ENCODE measurements at places on chromosomes 2 and 18. TPM values are rescaled to one million over a fixed set of nuclear protein-coding genes. Genes with fewer than 3 reads are reported as not detected.

CD302 gene
- 61.0 TPM for total RNA-seq

DDX1 gene
- 72.6 TPM for total RNA-seq

GRHL1 gene
- 86.3 TPM for total RNA-seq

NAPG gene
- total RNA-seq = 24.6 TPM

SERPINB8 gene
- total RNA-seq = 16.0 TPM

GRCh38 chr2:219798430-219798829, 171.0 kb downstream of the SLC4A3 start:
- H3K4me3 ChIP-seq = no peak overlapping the region
- H3K27ac ChIP-seq = no peak overlapping the region
- no peaks in the 10 kb centered on the region for H3K36me3 ChIP-seq
- no peaks in the 10 kb centered on the region for H3K4me1 ChIP-seq
- no peaks in the 10 kb centered on the region for H3K27me3 ChIP-seq

DNA sequence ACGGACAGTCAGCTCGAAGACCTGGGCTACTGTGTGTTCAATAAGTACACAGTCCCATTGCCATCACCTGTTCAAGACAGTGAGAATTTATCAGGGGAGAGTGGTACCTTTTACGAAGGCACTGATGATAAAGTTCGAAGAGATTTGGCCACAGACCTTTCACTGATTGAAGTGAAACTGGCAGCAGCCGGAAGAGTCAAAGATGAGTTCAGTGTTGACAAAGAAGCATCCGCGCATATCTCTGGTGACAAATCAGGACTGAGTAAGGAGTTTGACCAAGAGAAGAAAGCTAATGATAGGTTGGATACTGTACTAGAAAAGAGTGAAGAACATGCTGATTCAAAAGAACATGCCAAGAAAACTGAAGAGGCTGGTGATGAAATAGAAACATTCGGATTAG, 76.9 kb upstream of the UNC80 start:
- no peak overlapping the region for H3K4me3 ChIP-seq
- H3K36me3 ChIP-seq = no peaks in the 10 kb centered on the region
- no peak for DNase-seq
- no peaks in the 10 kb centered on the region for H3K27me3 ChIP-seq
- no peak overlapping the region for H3K27ac ChIP-seq

- no peaks in the 10 kb centered on the region for H3K36me3 ChIP-seq
- H3K4me3 ChIP-seq = peak overlapping the region; percentile 62
- H3K27me3 ChIP-seq = no peaks in the 10 kb centered on the region
- peak overlapping the region; percentile 40 for H3K27ac ChIP-seq
- no peak for DNase-seq
- H3K4me1 ChIP-seq = no peaks in the 10 kb centered on the region
Measured at GRCh38 chr2:3348767-3349166, 28.9 kb downstream of the EIPR1 start.

- peak; percentile 46 for DNase-seq
- H3K4me1 ChIP-seq = no peaks in the 10 kb centered on the region
- H3K36me3 ChIP-seq = no peaks in the 10 kb centered on the region
- no peak overlapping the region for H3K4me3 ChIP-seq
Measured at GRCh38 chr18:79545736-79546171, 133.8 kb upstream of the CTDP1 start.

- H3K27me3 ChIP-seq = no peaks in the 10 kb centered on the region
- no peak for DNase-seq
- no peaks in the 10 kb centered on the region for H3K4me1 ChIP-seq
- no peak overlapping the region for H3K27ac ChIP-seq
- no peaks in the 10 kb centered on the region for H3K36me3 ChIP-seq
Measured at GRCh38 chr2:29802986-29803385, 118.4 kb downstream of the ALK start.

DNA sequence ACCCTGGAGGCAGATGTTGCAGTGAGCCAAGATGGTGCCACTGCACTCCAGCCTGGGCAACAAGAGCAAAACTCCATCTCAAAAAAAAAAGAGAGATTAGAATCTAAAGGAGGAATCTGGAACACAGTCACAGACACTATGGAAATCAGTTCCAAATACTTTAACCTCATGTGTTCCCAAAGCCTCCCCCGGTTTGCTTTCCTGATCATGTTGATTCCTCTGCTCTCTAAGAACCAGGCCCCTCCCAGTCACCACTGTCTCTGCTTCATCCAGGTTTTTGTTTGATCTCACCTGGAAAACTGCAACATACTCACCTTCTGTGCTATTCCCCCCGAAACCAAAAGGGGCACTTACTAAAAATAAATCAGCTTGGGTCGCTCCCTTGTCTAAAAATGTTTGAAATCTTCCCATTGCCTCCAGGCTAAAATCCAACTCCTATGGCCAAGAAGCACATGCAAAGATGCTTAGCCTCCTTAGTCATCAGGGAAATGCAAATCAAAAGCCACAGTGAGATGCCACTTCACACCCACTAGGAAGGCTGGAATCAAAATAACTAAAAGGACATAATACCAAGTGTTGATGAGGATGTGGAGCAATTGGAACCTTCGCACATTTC, 6.2 kb upstream of the NEU2 start:
- no peak overlapping the region for H3K4me3 ChIP-seq
- no peak overlapping the region for H3K27ac ChIP-seq
- no peaks in the 10 kb centered on the region for H3K36me3 ChIP-seq
- DNase-seq = no peak

- peak overlapping the region; percentile 60 for H3K4me3 ChIP-seq
- no peaks in the 10 kb centered on the region for H3K36me3 ChIP-seq
- H3K4me1 ChIP-seq = no peaks in the 10 kb centered on the region
- no peak for DNase-seq
- no peaks in the 10 kb centered on the region for H3K27me3 ChIP-seq
- H3K27ac ChIP-seq = peak overlapping the region; percentile 86
Measured at GRCh38 chr2:214807653-214808052, 1.8 kb downstream of the BARD1 start.

DNA sequence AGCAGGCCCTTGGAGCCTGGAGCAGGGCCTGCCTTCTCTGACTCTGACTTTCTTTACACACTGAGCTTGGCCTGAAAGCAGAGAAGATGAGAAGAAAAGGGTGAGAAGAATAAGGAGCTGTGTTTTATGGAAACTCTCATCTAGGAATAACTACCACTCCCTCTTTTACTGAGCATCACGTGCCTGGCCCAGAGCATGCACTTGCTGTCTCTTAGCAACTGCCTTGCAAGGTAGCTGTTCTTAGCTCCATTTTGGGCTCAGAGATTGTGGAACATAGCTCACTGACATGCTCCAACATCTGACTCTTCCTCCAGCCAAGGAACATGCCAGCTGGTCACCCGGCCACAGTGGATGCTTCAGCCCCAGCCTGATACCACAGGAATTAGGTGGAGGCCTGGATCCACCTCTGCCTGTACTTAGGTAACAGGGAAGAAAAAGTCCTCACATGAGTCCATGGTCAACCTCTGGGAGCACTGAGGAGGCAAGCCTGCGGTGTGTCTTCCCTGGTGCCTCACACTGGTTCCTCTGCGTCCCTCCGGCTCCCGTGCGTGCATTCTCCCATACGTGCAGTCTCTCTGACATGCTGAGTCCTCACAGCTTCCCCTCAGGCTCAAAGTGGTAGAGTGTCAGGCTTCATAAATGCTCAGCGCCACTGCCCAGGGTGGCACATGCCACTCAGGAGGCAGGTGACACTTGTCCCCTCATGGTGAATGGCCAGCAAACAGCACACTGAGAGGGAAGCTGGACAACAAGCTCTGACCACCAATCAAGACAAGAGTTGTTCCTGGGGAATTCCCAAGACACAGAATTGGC, 35.7 kb downstream of the AMER3 start:
- DNase-seq = no peak
- H3K4me3 ChIP-seq = no peak overlapping the region
- H3K4me1 ChIP-seq = no peaks in the 10 kb centered on the region
- H3K27me3 ChIP-seq = no peaks in the 10 kb centered on the region

DNA sequence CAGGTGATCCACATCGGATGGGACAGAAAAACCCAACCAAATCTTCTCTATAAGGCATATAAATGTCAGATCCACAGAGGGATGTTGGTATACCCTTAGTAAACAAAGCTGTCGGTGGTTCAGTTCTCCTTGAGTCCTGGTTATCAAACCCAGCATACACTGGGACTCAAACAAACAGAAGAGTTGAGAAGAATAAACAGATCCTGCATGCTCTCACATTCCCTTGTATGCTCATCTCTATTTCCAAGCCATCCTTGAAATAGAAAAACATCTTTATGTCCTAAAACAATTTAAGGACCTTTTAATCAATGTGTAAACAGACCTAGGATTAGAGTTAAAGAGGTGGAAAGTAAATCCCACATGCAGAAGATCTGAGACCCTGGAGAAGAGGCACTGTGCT, 19.8 kb upstream of the HK2 start:
- no peaks in the 10 kb centered on the region for H3K36me3 ChIP-seq
- H3K4me1 ChIP-seq = no peaks in the 10 kb centered on the region
- no peak for DNase-seq

- H3K4me3 ChIP-seq = no peak overlapping the region
- H3K4me1 ChIP-seq = no peaks in the 10 kb centered on the region
- no peak overlapping the region for H3K27ac ChIP-seq
- H3K27me3 ChIP-seq = no peaks in the 10 kb centered on the region
- H3K36me3 ChIP-seq = peaks cover 5% of the 10 kb centered on the region
Measured at GRCh38 chr2:275466-275865, 10.7 kb downstream of the ACP1 start.

DNA sequence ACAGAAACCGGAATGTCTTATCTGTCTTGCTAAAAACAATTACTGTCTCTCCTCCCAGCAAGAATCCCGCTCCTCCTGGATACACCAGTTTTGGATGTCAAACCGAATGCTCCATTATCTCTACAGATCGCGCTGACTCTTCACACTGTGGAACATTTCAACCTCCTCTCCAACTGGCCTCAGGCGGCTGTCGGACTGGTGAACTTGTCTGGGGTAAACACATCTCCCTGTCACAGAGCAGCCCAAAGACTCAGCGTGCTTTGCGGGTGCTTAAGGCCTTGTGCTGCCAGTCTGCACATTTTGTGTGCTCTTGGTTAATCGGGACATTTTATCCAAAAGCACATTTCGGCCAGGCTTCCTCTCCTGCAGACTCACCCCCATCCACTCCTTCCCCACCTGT, 173.1 kb downstream of the ICOS start:
- peak; percentile 77 for DNase-seq
- peak overlapping the region; percentile 65 for H3K27ac ChIP-seq
- H3K4me1 ChIP-seq = no peaks in the 10 kb centered on the region

DNA sequence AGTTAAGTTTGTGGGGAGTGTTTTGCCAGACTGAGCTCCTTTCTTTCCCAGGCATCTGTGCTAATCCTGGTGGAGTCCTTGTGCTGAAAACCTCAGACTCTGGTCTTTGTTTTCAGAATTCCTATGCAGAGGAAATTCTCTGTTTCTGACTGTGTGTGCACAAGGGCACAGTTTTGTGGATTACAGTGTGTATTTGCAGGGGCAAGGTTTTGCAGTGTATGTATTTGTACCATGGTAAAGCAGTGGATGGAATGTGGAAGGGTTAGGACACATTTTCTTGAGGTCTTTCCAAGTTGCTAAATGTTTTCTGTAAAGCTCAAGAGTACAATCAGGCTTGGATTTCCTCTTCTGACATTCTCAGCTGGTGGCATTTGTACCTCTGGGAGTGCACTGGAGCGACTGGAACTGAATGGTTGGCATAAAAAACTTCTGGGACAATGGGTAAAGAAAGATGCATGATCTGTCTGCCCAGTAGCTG, 139.5 kb upstream of the RND3 start:
- H3K27ac ChIP-seq = no peak overlapping the region
- H3K4me1 ChIP-seq = no peaks in the 10 kb centered on the region
- H3K4me3 ChIP-seq = no peak overlapping the region
- no peaks in the 10 kb centered on the region for H3K36me3 ChIP-seq
- H3K27me3 ChIP-seq = no peaks in the 10 kb centered on the region

DNA sequence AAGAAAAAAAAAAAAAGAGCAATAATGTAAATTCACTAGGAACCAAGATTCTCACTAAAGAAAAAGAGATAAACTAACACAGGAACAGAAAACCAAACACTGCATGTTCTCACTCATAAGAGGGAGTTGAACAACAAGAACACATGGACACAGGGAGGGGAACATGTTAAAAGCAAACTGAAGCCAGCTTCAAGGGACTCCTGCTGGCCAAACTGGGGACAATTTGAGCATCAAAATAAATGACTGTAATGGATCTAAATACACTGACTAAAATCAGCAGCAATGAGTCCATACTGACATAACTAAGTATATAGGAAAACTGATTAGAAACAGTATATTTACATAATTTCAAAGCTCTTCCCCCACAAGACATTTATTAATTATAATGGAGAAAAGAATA, 73.0 kb downstream of the FARSB start:
- no peak overlapping the region for H3K27ac ChIP-seq
- no peak overlapping the region for H3K4me3 ChIP-seq
- H3K36me3 ChIP-seq = no peaks in the 10 kb centered on the region
- H3K4me1 ChIP-seq = no peaks in the 10 kb centered on the region

- no peak overlapping the region for H3K4me3 ChIP-seq
- H3K4me1 ChIP-seq = no peaks in the 10 kb centered on the region
- DNase-seq = no peak
- H3K27ac ChIP-seq = peak overlapping the region; percentile 9
Measured at GRCh38 chr2:120915670-120916069, 180.0 kb downstream of the GLI2 start.

- DNase-seq = no peak
- no peaks in the 10 kb centered on the region for H3K27me3 ChIP-seq
- no peak overlapping the region for H3K4me3 ChIP-seq
- no peak overlapping the region for H3K27ac ChIP-seq
- H3K4me1 ChIP-seq = no peaks in the 10 kb centered on the region
- H3K36me3 ChIP-seq = no peaks in the 10 kb centered on the region
Measured at GRCh38 chr2:240111253-240111652, 24.9 kb downstream of the COPS9 start.

DNA sequence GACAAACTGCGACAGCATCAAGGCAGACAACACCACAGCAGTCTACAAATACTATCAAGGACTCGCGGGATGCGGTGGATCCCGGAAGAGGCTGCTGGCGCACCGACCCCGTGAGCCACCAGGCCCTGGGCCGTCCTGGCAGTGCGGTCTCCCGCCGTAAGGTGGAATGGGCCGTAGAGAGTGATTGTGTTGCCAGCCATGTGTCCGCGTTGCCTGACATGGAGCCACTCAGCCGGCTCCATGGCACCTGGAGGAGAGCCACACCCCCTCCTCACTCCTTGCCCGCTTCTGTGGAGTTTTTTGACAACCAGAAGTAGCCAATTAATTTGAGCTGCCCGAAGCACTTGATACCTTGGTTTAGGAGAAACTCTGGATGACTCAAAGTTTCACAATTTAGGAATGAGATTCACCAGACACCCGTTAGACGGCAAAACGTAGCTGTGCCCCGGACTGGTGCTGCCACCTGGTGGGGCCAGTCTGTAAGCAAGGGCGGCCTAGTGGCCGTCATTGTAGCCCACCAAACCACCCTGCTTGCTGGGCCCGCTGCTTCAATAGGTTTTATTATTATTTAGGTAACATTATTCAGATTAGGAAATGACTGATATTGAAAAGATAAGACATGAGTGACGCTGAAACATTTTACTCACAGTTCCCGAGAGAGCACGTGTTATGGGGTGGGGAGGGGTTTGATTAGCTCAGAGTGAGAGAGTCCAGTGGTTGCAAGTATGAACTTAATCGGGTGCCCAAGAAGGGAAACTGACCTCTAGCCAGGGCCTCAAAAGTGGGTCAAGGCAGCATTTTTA, 10.2 kb upstream of the IMP4 start:
- peak; percentile 77 for DNase-seq
- no peaks in the 10 kb centered on the region for H3K27me3 ChIP-seq
- H3K4me1 ChIP-seq = no peaks in the 10 kb centered on the region
- no peak overlapping the region for H3K27ac ChIP-seq
- no peak overlapping the region for H3K4me3 ChIP-seq
- H3K36me3 ChIP-seq = no peaks in the 10 kb centered on the region

GRCh38 chr2:71540818-71541217, 87.5 kb downstream of the DYSF start:
- DNase-seq = no peak
- H3K4me1 ChIP-seq = no peaks in the 10 kb centered on the region
- H3K27ac ChIP-seq = no peak overlapping the region
- H3K36me3 ChIP-seq = no peaks in the 10 kb centered on the region

All from breast epithelium (tissue), 4 donors.